Brain (organoid and tissue), 16 donors: ENCODE measurements at places on chromosomes 5 and 9. TPM values are rescaled to one million over a fixed set of nuclear protein-coding genes. Genes with fewer than 3 reads are reported as not detected.

FGF18 gene
- 0.58 TPM for polyA plus RNA-seq

SLC23A1 gene
- not detected for polyA plus RNA-seq

NRARP gene
- 3.9 TPM for polyA plus RNA-seq

NIM1K gene
- 3.3 TPM for polyA plus RNA-seq

SRD5A1 gene
- 32.4 TPM for polyA plus RNA-seq

OBP2B gene
- not detected for polyA plus RNA-seq

CAMK4 gene
- polyA plus RNA-seq, result 6.9 TPM

ATP10B gene
- polyA plus RNA-seq, result 4.2 TPM

NOXA1 gene
- polyA plus RNA-seq, result 7.3 TPM

ZNF483 gene
- polyA plus RNA-seq, result 2.9 TPM

GRCh38 chr9:72129271-72130156 lies 19.7 kb upstream of the GDA start:
- DNase-seq, result no peak

DNA sequence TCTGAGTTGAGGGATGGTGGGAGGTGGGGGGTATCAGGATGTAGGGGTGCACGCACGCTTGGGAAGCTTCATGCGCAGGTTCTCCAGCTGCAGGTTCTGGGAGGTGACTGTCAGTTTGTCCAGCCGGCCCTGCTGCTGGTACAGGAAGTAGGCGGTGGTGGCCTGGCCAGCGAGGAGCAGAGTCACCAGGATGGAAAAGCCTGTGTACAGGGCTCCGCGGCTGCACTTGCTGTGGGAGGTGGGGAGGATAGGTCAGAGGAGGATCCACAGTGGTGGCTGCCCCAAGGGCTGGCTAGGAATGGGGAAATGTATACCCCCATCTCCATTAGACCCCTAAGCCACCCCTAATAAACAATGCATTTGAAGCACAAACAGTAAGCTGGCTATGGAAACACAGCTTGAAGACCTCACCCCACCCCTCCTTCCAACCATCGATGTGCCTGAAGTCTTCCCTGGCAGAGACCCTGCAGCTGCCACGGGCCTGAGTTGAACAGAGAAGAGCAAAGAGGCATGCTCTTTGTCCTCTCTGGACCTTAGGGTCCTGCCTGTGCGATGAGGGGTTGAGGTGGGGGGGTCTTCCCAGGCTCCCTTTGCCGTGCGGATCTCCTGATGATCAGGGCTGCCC lies 5.5 kb downstream of the CD74 start:
- no peak for DNase-seq

GRCh38 chr9:129832982-129833381 lies 2.1 kb downstream of the C9orf78 start:
- DNase-seq, result no peak

DNA sequence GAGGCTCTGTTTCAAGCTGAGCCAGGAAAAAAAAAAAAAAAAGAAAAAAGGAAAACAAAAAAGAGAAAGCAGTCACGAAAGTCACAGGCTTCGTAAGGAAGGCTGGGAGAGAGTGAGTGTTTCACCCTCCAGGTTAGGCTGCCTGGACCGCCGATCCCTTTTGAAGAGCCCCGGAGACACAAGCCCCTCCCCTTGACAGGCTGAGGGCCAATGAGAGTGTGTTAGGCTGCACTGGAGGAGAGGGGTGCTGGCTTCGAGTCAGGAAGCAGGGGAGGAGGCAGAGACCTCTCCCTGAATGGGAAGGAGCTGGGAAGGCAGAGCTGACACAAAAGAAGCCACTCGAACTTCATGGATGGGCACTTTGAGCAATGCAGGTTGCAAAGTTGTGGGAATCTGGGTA lies at the start of gene NMUR2:
Gene NMUR2 (minus strand): TSS at position 135 of the 400 bp plus-strand sequence. CDS start 166 bp downstream, outside the sequence.
- peak; percentile 35 for DNase-seq

GRCh38 chr9:16627967-16628366 lies 242.5 kb downstream of the BNC2 start:
- no peak for DNase-seq

- no peak for DNase-seq
These were observed 35.1 kb downstream of the TTLL11 start for GRCh38 chr9:122058051-122058450.

GRCh38 chr9:131288217-131288616 lies 1.3 kb upstream of the PLPP7 start:
- DNase-seq, result no peak

DNA sequence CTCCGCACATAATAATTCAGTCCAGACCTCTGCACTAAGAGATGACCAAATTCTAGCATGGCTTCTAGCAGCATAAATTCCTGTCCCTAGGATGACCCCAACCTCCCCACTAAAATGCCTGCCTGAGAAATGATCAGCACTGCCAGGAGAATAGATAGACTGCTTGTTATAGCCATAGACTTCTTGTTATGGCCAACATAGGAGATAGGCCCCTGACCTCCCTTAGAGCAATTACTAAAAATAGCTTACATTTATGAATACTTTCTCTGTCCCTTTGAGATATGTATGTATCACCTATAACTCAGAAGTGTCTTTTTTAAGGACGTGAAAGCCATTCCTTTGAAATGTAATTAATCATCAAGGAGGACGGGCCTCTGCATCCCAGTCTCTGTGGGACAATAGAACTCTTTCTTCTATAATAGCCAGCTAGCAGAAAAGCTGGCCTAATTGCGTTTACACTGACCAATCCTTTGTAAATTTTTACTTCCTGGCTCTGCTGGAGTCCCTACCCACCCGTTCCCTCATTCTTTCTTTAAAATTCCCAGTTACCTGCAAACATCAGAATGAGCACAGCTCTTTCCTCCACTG lies 1002.7 kb downstream of the CDH18 start:
- DNase-seq, result peak; percentile 34

DNA sequence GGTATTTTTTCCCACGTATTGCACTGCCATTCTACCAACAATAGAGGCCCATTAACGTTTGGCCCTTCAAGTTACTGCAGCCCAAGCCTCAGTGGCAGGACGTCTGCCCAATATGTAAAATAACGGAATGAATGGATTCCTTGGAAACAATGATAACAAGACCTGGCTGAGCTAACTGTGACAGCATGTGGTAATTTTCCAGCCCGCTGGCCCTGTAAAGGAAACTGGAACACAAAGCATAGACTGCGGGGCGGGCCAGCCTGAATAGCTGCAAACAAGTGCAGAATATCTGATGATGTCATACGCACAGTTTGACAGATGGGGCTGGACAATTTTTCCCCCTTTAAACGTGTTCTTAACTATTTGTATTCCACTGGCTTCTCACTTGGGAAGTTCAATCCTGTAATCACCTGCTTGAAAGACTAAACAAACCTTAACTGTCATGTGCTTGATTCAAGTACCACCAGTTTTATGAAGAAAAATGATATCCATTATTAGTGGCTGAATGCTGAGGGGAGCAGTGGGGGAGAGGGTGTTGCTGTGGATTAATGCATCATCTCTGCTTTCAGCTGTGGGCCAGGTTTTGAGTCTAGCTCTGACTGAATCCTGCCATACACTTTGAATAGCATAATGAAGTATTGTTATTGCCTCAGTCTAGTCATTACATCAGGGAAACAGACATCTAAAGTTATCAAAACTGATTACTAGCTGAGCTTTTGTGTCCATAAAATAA lies 323.9 kb downstream of the TMEM161B start:
- peak; percentile 97 for DNase-seq

- no peak for DNase-seq
These were observed 263.7 kb downstream of the SEMA5A start for GRCh38 chr5:9282211-9282610.

- no peak for DNase-seq
These were observed 13.8 kb downstream of the CLPTM1L start for GRCh38 chr5:1330847-1331831.

- no peak for DNase-seq
These were observed 27.1 kb downstream of the LCP2 start for GRCh38 chr5:170270293-170271069.

DNA sequence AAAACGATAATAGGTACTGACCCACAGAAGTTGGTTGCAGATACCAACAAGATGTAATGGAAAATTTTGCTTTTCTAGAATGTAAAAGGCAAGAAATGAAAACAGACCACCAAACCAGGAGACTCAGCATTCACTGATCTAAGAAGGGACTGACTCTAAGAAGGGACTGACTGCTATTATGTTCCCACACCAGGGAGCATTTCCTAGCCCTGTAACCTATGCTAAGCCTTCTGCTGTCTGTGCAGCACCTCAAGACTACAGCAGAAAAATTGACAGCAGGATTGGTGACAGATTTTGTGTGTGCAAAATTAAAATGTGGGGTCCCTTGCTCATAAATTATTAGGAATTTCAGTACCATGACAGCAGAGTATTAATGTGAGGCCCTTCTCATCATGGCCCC lies 154.8 kb downstream of the GABRB2 start:
- DNase-seq, result no peak

- DNase-seq, result no peak
These were observed 93.2 kb downstream of the MSX2 start for GRCh38 chr5:174817610-174818009.

GRCh38 chr5:72452515-72453245 lies 54.5 kb downstream of the ZNF366 start:
- peak; percentile 42 for DNase-seq

GRCh38 chr9:17472126-17472525 lies 106.7 kb upstream of the SH3GL2 start:
- no peak for DNase-seq

- no peak for DNase-seq
These were observed 138.7 kb downstream of the DRD1 start for GRCh38 chr5:175305251-175305650.

- no peak for DNase-seq
These were observed 58.8 kb downstream of the COL27A1 start for GRCh38 chr9:114214181-114214580.

GRCh38 chr9:93659837-93660177 lies 83.4 kb downstream of the PHF2 start:
- no peak for DNase-seq

DNA sequence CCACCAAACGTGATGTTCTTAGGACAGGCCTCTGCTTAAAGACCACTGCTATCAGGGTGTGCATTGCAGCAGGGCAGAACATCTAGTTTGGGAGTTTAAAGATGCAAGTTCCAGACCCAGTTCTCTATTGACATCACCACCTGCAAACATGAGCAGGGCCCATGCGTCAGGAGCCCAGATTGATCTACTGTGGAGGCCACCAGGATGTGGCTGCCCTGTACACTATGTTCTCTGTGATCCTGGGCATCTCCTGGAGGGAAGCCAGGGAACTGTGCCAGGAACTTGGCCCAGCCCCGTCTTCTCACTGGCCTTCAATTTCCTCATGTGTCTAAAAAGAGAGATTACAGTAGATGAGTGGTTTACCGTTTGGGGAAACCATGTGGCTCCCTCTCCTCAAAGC lies 87.1 kb downstream of the PDE6A start:
- DNase-seq, result no peak

GRCh38 chr5:175489693-175490443 lies 11.5 kb downstream of the SFXN1 start:
- DNase-seq, result no peak

DNA sequence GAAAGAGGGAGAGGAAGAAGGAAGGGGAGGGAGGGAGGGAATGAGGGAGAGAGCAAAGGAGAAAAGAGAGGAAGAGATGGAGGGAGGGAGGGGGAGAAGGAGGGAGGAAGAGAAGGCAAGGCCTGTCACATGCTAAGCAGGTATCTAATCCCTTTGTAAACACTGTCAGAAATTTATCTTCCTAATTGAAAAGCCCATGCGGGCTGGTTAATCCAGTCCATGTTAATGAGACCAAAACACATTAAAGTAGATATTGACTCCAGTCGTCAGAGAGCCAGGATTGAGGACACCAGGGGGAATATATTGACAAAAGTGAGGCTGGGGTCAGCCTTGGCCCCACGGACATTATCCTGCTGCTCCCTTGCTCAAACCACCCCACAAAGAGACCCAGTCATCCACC lies 37.4 kb upstream of the ALDH1B1 start:
- no peak for DNase-seq

DNA sequence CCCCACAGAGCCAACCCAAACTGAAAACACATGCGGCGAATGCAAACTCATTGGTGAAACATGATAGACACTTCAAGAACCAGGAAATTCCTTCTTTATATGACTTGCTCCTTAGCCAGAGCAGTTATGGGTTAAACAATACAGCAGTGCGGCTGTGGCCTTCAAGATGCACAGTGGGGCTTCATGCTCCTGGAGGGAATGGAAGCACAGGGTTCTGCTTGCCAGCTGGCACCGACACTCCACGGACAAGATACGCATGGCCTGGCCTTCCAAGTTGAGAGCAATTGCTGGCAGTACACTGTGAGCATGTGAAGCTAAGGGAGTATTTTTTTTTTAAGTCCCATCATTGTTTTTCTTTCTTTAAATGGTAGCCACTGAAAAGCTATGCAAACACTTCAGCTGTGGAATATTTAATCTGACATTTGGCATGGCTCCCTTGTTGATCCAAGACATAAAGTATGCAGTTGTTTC lies 451.6 kb upstream of the CD180 start:
- peak; percentile 21 for DNase-seq

DNA sequence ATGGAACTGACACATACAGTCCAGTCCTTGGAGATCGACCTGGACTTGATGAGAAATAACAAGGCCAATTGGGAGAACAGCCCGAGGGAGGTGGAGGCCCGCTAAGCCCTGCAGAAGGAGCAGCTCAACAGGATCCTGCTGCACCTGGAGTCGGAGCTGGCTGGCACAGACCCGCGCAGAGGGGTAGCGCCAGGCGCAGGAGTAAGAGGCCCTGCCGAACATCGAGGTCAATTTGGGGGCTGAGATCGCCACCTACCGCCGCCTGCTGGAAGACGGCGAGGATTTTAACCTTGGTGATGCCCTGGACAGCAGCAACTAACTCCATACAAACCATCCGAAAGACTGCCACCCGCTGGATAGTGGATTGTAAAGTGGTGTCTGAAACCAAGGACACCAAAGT lies 1610.1 kb upstream of the ACO1 start:
- DNase-seq, result no peak

DNA sequence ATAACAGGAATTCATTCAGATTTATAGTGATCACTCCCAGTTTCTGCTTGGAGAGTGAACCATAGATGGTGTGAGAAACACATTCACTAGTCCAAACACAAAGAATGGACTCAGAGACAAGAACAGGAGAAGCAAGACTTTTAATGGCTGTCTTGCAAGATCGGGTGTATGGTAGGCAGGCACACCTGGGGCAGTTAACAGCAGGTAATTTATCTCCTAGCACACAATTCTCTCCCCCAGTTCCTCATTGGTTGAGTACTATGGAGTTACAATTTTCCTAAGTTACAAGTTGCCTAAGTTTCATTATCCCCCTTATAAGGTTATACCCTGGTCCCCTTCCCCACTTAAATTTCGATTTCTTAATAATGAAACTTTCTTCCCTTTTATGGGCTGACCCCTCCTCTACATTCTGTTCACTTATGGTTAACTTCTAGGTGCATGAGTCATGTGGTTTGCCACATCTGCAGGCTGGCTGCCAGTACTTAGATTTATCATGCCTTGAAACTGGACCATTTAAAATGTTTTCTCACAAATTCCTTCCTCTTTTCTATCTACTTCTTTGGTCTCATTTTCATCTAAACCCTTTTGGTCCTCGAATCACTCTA lies 623.3 kb downstream of the HINT1 start:
- no peak for DNase-seq

DNA sequence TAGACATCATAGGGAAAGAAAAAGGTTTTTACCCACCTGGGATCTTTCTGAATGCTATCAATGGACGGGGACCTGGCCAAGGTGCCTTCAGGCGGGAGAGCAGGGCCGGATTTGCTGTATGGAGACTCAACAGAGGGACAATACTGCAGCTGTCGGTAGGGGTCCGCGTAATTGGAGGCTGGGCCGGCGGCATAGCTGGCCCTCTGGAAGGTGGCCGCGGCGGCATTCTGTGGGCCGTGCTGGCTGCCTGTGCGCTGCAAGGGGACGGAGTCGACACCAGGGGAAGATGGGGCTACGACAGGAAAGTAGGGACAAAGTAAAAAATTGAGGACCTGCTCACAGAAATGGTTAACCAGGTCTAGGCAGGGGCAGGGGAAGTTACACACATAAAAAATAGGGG lies 557.9 kb downstream of the CTNND2 start:
- DNase-seq, result no peak
